ENCODE measurements at places on chromosomes 3 and 15.

DNA sequence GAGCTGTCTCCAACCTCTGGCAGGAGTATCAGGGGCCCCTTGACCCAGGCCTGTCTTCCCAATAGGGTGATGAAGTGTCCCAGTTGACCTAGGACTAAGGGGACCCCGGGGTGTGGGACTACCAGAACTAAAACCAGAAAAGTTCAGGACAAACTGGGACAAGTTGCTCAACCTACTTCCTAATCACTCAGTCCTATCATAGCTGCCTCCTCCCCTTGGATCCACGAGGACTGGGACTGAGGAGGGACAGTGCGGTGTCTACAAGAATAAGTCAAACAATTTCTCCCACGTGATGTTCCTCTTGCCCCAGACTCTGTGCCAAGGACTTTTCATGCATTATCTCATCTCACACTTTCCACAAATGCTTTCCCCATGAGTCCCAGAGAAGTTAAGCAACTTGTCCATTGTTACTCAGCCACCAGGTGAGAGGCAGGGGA lies 49.4 kb upstream of the SLCO2A1 start:
- no peak for DNase-seq

GRCh38 chr3:8856721-8857120 lies 87.3 kb upstream of the OXTR start:
- DNase-seq = no peak

DNA sequence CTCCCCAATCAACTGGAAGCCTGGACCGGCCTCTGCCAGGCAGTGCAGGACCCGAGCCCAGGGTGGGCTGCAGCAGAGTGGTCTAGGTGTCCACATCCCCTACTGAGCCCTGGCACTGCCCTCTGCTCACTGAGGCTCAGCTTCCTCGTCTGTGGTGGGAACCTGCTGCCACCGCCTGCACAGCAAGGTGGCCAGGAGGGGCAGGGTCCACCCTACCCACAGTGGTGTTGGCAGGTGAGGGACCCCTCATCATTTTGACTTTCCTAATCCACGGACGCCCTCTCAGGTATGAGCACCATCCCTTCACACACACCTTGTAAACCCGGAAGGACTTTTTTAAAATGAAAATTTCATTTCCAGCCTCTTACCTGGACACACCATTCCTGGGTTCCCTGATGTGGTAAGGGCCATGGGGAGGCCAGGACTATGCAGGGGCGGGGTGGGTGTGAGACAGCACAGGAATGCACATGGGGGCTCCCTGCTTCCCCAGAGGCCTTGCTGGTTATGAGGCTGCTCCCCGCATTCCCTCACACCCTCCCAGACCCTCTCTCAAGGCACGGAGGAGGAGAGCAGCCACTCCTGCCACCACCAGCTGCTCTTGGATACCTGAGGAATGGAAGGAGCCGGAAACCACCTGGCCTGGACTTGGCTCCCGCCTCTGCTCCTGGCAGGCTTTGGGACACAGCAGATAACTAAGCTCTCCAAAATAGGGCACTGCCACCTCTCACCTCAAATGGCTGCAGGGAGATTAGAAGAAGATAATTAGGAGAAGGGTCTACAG lies 185.9 kb upstream of the TPM1 start:
- DNase-seq = no peak

- no peak for DNase-seq
These were observed 51.0 kb downstream of the ALCAM start for GRCh38 chr3:105417525-105418289.

DNA sequence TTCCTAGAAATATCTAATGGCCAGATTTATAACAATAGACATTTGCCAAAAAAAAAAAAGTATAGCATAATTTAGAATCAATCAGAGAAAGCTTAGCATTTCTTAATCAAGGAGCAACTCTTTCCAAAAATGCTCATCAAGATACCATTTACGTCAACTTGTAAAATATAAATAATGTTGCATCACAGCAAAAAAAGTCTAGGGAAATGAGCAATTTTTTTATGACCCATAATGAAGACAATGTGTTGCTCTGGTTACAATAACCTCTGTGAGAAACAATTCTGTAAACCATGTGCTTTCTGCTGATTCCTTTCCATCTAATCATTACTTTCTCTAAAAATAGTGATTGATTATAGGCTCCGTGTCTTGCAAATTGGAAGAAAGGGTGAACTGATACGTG lies 36.3 kb downstream of the KBTBD8 start:
- no peak for DNase-seq

DNA sequence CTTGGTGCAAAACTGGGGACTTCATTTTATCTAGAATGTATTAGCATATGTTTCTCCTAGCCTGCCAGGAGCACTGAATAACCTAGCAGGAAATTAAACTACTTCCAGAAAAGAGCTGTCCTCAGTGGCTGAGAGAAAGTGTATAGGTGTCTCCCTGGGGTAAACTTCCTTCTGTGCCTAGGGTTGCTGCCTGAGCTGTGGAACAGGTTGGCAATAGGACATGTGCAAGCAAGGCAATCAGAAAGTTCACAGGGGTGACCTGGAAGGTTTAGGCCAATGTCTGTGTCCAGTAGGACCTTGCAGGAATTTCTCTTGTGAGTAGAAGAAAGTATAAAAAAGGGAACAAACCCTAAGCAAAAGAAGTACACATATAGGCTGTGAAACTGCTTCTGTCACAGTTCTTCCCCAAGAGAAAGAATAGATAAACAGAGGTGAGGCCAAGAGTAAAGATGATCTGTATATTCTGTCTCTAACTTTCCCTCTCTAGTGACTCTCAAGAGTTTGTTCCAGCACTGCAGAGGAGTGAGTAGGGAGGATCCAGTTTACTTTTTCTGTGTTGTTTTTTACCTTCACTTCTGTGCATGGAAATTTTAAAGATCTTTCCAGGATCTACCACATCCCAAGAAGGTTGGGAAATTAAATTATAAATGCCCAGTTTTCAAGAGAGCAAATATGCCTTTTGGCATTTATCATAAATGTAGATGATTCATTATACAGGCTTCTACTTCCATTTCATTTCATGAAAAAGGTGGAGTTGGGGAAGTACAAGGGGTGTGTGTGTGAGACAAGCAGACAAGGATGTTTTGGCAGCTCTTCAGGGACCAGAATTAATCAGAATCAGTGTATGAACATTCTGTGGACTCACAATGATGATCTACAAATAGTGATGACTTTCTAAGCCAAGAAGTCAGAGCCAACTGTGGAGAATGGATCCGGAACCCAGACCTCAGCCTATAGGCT lies 155.2 kb downstream of the RBPMS2 start:
- DNase-seq = no peak

- no peak for DNase-seq
These were observed 18.6 kb downstream of the RNU5B-1 start for GRCh38 chr15:65323071-65323511.

- DNase-seq = no peak
These were observed 141.7 kb downstream of the IL5RA start for GRCh38 chr3:2968475-2968874.

GRCh38 chr3:21390136-21390535 lies 360.9 kb downstream of the ZNF385D start:
- DNase-seq = no peak

GRCh38 chr3:48543271-48543866 lies 13.2 kb downstream of the PFKFB4 start:
- DNase-seq = no peak

DNA sequence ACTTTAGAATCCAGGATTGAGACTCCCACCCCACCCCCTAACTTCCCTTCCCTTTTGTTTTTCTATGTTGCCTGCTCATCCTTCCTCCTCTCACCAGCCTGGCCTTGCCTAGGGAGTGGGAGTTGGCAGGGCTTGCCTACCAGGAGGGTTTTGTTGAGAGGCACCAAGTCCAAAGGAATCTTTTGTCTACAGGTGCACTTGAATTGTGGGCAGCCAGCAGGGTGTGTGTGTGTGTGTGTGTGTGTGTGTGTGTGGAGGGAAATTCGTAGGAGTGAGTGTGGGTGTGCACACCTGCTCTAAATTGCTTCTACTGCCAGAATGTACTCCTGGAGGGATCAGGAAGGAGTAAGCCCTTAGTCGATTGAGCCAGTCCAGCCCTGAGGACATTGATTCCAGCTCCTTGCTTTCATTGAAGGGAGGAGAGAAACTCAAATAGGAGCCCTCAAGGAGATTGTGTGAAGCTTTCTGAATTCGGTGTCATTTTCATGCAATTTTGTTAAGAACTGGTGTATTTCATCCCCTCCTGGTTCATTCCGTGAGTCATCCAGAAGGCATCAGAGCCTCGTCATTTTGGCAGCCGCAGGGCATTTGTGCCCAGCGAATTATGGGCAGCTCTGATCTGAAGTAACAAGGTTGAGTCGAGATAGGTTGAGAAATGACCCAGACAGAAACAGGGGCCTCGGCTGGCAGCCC lies 112.1 kb downstream of the SLCO3A1 start:
- DNase-seq = no peak

GRCh38 chr3:124615896-124616543 lies 114.2 kb upstream of the UMPS start:
- DNase-seq = no peak

DNA sequence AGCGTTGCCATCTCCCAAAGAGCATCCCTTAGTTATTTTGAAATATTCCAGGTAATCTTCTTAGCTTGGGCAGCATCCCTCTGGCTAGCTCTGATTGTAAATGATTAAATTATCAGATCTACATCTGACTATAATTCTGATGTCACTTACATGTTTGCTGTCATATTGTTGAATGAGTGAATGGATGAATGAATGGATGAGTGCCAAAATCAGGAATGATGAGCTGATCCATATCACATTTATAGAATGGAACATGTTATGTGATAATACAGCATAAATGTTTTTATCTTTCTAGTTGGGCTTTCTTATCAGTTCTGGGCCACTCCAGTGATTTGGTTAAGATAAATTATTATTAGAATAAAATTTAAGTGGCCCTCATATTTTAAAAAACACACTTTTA lies 14.0 kb downstream of the FAN1 start:
- DNase-seq = no peak
